ENCODE measurements at places on chromosomes 13 and 19. TPM values are rescaled to one million over a fixed set of nuclear protein-coding genes. Genes with fewer than 3 reads are reported as not detected.

The SKA3 gene
- total RNA-seq: not detected

The EXOC3L2 gene
- 4.8 TPM for total RNA-seq

The CLN5 gene
- 27.2 TPM for total RNA-seq

The NANOS3 gene
- not detected for total RNA-seq

The TINCR gene
- 0.48 TPM for total RNA-seq

The MCEMP1 gene
- 9.1 TPM for total RNA-seq

The PCSK4 gene
- 0.96 TPM for total RNA-seq

The KLF2 gene
- total RNA-seq: 228 TPM

DNA sequence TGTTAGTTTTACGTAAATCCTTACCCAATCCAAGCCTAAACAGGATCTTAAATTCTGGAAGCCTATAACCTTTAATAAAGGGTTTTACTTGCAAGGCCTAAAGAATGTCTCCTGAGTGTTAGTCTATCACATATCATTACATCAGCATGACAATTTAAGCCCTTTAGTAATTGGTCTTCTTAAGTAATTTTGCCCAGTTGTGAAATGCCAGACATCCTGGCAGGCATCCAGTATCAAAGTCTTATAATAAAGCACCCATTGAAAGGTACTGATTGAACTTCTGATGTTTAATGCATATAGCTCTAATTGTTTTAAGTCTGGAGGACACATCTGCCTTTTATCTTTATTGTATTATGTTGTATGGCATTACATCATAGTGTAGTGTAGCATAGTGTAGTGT, 1078.9 kb downstream of the SLITRK1 start:
- DNase-seq: no peak

DNA sequence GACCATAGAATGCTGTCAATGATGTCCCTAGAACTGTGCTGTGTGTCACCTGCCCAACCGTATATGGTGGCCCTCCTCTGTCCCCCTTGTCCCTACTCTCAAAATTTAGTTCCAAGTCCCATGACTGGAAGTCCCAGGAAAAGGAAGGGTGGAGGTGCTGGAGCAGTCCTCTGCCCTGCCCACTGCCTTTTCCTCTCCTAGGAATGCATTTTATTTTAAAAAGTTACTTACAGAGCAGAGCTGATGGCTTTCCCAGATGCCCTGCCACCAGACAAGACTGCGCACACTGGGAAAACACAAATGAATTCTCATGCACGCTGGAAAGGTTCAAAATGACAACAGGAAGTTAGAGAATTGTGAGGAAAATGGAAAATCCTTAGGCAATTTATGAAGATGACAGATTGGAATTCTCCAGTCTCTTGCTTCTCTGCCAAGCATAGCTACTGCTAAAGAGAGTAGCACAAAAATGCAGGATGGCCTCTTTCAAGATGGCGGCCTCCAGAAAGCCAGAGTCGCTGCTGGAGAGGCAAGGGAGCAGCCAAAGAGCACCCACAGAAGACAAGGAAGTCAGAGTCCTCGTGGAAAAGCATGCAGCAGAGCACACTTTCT, 117.1 kb upstream of the TSC22D1 start:
- DNase-seq: no peak

DNA sequence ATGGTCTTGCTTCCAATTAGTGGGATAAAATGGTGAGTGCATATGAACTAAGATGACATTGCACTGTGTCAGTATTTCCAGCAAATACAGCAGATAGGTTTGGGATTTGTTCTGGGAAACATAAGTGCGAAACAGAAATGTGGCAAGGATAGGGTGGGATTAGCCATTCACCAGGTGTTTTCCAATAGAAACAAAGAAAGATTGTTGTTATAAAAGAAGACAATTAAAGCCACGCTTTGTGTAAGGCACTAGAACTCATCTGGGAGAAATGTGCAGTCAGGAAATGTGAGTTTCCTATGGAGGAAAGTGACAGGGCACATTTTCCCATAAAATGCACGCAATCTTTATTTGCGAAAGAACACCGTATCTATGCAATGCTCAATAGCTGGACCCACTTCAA, 1547.8 kb downstream of the EFNB2 start:
- no peak for DNase-seq

GRCh38 chr19:19372656-19373416, 32.6 kb upstream of the GATAD2A start:
- no peak for DNase-seq

DNA sequence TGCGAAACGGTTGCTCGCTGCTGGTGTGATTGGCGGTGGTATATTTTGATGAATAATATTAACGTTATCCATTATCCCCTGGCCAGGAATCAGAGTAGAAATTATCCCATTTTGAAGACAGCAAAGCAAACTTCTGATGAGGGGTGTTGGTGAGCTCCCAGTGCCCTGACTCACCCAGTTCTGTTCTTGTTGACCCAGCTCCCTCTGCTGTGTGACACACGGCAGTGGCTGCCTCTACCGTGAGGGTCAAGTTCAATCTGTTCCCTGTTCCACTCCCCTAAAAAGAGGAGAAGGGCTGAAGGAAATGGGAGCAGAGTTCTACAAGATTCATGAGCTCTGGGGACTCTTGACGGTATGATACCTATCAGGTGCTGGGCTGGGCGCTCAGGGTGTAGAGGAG, 2.0 kb downstream of the CAMSAP3 start:
- no peak for DNase-seq

GRCh38 chr13:96768524-96768923, 225.8 kb downstream of the OXGR1 start:
- DNase-seq: no peak

DNA sequence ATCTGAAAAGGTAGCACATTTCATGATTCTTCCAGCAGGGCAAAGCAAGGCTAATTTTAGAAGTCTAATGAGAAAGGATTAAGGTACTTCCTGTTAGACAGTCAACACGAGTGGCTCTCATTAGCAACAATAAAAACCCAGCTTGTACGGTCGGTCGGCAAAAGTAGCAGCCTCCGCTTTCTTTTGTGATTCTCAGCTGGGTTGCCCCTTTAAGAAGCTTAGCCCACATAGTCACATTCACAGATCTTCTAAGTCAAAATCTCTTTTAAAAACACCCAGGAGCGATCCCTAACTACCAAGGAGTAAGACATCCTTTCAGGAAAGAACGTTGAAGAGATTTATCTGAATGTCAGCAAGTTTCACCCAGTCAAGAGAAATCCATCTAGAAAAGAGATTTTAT, 684.8 kb downstream of the DIAPH3 start:
- DNase-seq: no peak

Measured in mesenteric fat pad (tissue), 1 donor.